ENCODE measurements at places on chromosomes 1 and 21.

GRCh38 chr1:73066866-73067265 lies 784.5 kb upstream of the NEGR1 start:
- DNase-seq: no peak

DNA sequence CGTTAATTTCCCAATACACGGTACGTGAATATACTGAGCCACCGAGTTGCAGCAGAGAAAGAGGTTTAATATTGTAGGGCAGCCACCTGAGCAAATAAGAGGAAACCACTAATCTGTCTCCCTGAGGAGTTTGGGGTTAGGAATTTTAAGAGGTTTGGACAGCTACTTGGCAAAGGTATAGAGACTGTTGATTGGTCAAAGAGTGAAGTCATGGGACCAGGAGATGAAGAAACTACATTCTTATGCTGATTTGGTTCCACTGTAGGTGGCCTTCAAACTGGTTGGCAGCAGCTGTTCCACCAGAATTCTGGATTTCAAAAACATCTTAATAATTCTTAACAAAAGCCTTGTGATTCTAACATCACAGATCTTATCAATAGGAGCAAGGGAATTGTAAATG lies 485.4 kb upstream of the PRMT6 start:
- DNase-seq: no peak

DNA sequence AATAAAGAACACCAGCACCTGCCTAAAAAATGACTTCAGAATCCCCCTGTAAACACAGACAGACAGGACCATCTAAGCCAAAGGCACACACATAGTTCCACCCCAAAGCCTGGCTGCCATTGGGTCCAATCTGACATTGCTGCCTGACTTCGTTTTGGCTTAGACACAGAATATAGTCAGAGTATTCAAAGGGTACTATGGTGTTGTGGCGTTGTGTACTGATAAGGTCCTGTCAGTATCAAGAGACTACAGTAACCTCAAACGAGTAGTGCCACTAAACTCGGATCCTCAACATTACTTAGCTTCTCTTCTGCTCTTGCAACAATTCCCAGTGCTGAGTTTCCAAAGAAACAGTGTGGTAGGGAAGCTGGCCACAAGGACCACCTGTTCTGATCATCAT lies 169.3 kb upstream of the NR5A2 start:
- no peak for DNase-seq

- no peak for DNase-seq
These were observed 39.8 kb downstream of the TBX15 start for GRCh38 chr1:118948351-118948750.

GRCh38 chr1:111515291-111516004 lies 12.0 kb upstream of the ADORA3 start:
- no peak for DNase-seq

GRCh38 chr1:229758101-229759036 lies 132.3 kb downstream of the URB2 start:
- DNase-seq: no peak

GRCh38 chr21:37532868-37533780 lies 166.6 kb downstream of the DYRK1A start:
- DNase-seq: no peak

- DNase-seq: no peak
These were observed 276.1 kb downstream of the LMX1A start for GRCh38 chr1:165080253-165080896.

DNA sequence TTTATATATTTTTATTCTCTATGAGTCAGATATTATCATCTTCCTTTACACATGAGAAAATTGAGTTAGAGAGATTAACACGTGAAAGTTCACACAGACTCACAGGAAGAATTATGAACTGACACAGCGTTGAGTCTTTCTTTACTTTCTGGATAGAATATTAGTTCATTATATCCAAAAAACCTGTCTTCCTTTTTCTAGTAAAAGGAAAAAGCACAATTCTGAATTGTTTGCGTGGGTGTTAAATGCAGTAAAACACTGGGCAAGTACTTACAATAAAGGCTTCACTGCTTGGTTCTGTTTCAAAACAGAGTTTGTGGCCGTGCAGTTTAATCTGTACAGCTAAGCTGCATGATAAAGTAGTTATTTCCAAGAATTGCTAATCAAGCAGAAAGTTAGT lies 10.8 kb downstream of the MAGI3 start:
- DNase-seq: no peak

DNA sequence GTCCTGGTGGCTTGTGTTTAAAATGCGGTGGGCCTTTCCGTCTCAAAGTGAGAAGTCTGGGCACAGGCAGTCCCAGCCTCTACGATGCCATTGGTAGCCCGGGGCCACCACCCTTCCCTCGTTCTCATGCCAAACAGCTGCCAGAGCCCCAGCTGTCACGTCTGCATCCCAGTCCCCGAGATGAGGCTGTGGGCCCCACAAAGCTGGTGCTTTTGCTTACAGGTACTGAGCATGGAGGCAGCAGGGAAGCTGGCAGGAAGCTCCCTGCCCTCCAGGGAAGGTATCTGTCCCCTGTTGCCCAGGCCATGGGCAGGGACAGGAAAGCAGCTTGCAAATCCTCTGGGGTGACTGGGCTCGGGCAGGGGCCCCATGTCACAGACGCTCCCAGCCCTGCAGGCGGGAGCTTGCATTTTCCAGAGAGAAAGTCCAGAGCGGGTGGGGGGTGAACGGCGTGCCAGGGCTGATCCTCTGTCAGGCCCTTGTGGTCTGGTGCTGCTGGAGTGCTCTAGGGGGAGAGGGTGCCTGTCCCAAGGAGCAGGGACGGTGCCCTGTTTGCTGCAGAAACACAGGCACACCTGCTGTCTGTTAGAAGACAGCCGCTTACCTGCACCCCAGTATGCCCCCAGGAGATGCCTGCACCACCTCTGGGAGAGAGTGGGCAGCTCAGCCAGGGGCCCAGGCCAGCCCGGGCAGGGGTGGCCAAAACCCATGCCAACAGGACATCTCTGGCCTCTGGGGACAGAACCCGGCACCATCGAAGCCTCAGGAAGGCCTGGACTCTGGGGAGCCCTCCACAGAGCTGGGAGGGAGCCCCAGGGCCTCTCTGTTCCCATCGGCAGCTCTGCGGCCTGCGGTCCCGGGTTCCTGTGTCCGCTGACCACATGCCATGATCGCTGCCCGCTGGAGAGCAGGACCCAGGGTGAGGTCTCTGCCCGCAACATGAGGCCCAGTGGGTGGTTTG lies 45.9 kb downstream of the SLX9 start:
- DNase-seq: no peak

GRCh38 chr21:17688912-17689874 lies 76.5 kb upstream of the BTG3 start:
- no peak for DNase-seq

DNA sequence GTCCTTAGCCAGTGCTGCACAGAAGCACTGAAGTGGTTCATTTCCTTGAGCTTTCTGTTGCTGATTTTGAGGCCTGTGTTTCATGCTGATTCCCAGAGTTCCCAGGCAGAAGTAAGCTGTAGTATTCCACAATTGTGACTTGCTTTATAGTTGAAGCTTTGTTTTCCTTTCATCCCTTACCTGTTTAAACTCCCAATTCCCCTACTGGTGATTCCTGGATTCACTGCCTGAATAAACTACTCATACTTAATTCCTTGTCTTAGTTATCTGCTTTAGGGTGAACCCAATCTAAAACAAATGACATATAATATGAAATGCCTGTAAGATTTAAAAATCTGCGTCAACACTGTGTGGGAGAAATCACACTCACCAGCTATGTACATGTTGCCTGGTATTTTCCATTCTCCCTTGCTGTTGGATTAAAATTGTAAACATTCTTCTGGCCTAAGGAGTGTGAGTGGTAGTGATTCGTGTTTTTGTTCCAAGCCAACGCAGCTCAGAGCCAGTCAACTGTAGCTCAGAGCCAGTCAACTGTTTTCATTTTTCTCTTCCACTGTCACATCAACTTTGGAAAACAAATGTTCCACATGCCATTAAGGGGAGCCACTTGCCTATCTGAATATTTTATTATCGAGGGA lies 879.4 kb downstream of the MRPL39 start:
- no peak for DNase-seq

DNA sequence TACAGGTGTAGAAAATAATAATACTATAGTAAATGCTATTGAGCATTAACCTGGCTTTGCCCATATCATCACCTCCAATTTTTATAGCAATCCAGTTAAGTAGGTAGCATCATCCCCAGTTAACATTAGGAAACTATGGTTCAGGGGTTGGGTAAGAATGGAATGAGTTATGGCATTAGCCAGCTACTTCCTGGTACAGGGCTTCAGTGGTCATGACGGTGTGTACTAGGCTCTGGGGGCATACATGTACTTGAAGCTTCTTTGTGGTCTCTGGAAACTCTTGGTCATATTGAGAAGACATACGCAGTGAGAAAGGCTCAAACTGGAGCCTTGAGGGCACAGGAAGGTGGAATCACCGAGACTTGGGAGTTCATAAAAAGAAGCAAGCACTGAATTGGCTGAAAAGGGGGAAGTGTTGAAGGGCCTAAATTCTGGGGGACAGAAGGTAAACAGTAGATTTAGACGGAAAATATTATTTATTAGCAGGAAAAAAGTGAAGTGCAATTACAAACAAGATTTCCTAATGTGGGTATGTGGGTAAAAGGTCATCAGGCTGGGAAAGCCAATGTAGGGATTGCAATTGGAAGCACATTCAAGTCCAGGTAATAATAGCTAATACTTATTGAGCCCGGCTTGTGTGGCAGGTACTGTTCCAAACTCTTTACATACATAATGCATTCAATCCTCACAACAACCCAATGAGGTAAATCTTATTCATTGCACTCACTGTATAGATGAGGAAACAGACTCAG lies 114.2 kb upstream of the ATP1A1 start:
- DNase-seq: no peak

Measured in neural progenitor cell (in vitro differentiated cells).